Parietal lobe (tissue), 2 donors: ENCODE measurements at places on chromosomes 2 and 18. TPM values are rescaled to one million over a fixed set of nuclear protein-coding genes. Genes with fewer than 3 reads are reported as not detected.

The TMEM247 gene
- total RNA-seq: not detected

The PRSS56 gene
- not detected for total RNA-seq

The ICOS gene
- total RNA-seq: not detected

The TUBA4B gene
- total RNA-seq: not detected

The SERPINB12 gene
- not detected for total RNA-seq

The LRRC30 gene
- total RNA-seq: not detected

The GLB1L gene
- total RNA-seq: 3.4 TPM

The FAP gene
- total RNA-seq: 1.3 TPM

The AMER3 gene
- total RNA-seq: 45.4 TPM

The IL1F10 gene
- total RNA-seq: not detected
